ENCODE measurements at places on chromosomes 12 and 14.

DNA sequence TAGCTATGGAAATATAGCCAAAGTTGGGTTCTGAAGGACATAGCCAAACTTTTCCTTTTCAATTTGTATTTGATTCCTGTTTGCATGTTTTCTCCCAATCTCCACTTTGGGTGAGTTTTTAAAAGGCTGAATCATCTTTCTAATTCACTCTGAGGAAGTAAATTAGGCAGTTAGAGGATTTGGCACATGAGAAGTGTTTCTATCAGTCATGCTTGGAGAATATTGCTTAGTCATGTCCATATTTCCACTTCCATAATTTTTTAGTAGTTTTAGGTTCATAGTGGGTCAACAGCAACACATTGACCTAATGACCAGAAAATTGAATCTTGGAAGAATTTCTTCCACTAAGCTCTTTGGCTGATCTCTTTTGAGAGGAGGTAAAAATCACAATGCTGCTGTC lies 21.8 kb downstream of the IRAK3 start:
- DNase-seq: no peak

DNA sequence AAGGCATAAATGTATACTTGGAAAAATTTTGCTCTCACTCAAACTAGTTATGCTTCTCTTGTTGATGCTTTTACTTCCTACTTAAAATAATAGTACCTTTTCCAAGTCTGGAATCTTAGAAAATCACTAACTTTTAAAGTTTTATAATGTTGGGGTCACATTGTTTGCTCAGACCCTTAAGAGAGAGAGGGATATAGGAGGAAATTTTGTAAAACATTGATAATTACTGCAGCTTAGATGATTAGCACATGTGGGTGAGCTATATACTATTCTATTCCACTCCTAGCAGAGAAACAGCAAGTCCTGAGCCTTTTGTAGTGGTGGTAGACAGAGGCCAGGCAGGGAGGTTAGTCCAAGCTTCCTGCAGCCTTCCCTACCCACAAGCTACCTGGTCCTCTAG lies 13.4 kb downstream of the EID3 start:
- no peak for DNase-seq

GRCh38 chr12:117878605-117879004 lies 90.2 kb downstream of the KSR2 start:
- DNase-seq: no peak

DNA sequence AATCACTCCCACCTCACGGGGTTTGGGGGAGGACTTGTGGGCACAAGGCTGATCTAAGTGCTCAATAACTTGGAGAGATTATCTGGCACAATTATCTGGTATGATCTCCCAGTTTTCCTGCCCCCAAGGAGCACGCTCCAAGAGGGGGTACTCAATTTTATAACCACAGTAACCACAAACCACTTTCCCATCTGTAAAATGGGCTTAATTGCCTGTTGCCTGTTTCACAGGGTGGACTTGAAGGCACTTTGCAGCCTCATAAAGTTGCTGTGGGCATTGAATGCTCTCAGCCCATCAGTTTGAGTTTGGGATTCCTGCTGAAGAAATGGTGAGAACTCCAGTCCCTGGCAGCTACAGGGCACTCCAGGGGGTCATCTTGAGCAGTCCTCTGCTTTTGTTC lies 4.4 kb downstream of the SLC8B1 start:
- DNase-seq: no peak

Measured in activated CD4-positive, alpha-beta T cell treated with anti-CD3 and anti-CD28 coated beads for 36 hours (primary cell).